ENCODE measurements at places on chromosomes 12 and 14.

- DNase-seq: no peak
Measured at GRCh38 chr12:80352474-80352873, 91.6 kb upstream of the PTPRQ start.

DNA sequence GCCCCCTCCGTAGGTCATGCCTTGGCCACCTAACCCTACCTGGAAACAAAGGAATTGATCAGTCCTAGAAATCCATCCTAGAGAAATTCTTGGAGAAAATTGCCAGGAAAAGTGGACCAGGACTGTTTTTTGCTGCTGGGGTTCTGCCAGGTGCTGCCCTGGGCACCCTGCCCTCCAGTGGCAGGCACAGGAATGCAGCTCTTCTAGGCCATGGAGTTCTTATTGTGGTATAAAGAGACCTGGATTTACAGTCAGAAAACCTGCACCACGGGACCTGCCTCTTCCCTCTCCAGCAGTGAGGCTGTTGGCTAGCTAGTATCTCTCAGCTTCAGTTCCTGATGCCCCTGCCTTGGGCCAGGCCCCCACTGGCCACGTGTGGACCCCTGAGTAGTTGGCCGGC is 59.7 kb downstream of the SLC24A4 start:
- DNase-seq: no peak

- peak; percentile 47 for DNase-seq
Measured at GRCh38 chr12:113980537-113981337, 14.6 kb upstream of the RBM19 start.

- no peak for DNase-seq
Measured at GRCh38 chr12:114030451-114030850, 64.3 kb upstream of the RBM19 start.

GRCh38 chr12:534216-534615 is 74.5 kb downstream of the B4GALNT3 start:
- peak; percentile 46 for DNase-seq

GRCh38 chr12:86170051-86170450 is 86.1 kb downstream of the MGAT4C start:
- no peak for DNase-seq

Data from NCI-H2081 (cell line).